ENCODE measurements at places on chromosomes 1 and 21.

- no peak for DNase-seq
Observed at GRCh38 chr1:78005755-78006154, 1.0 kb downstream of the DNAJB4 start.

- DNase-seq, result no peak
Observed at GRCh38 chr1:206826394-206826793, 39.0 kb upstream of the IL20 start.

DNA sequence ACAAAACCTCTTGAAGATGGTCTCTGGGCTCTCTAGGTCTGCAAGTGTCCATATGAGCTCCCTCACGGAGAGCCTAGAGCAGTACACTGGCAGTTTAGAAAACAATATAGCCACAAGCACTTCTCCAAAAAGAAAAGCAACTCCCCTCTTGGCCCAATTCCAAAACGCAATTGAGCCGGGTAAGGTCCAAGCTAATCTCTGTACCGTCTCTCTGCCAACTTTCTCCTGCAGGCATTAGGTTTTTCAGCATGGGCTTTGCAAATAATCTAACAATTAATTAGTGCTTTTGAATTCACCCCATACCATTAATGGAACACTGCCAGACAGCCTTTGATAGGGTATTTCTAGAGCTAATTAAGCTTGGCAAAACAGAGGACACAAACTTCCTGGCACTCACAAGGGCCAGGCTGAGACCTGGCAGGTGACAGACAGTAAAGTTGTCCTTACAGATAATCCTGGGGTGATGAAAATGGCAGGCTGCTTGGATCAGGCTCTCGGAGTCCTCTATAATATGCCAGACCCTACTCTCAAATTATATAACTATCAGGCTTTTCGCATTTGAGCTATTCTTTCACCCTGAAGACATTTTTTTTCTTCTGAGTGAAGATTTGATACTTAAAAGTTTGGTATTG lies 39.8 kb downstream of the TGFBR3 start:
- DNase-seq, result no peak

DNA sequence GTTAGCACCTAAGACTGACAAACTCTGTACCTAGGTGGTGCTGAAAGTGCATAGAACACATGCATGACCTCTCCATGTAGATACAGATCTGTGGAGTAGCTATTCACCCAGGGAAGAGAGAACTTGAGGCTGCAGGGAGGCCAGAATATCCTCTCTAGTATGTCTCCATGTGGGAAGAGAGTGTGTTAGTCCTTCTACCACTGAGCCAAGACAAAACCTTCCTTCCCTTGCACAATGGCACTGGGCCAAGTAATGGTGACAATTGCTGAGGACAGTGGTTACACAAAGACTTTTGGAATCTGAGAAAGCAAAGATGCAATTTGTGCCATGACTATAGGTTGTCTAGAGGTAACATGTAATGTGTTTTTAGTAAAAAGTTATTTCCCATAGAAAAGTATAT lies 52.3 kb downstream of the C1orf198 start:
- DNase-seq, result no peak

DNA sequence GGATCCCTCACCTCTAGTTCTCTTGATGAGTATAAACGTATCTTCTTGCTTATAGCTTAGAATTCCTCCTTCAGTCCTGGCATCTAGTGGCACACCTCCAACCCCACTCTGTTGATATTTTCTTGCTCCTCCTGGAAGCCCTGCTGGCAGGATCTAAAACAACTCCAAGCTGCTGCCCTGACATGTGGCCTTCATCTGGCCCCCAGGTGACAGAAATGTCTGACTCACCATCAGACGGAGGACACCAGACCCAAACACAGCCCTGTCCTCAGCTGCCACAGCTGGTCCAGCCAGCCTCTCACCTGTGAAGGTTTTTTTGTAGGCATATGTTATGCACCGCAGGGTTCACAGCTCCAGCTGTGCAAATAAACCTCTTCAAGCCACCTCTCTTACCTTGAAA lies 53.4 kb downstream of the KRTAP19-8 start:
- DNase-seq, result no peak

DNA sequence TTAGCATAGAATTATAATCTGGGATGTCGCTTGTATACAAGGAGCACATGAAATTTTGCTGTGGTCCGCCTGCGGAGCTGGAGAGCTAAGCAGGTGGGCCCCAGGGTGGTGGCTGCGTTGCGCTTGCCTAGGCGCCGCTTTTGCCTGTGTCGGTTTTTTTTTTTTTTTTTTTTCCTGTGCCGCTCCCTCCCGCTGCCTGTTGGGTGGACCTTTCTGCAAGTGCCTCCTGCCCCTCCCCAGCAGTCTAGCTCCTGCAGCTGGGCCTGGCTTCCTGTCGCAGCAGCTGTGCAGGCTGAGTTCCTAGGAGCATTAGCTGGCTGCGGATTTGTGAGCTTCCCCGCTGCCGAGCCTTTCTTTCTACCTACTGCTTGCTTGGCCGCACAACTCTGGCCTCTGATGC lies 20.6 kb downstream of the PYHIN1 start:
- no peak for DNase-seq

- no peak for DNase-seq
Observed at GRCh38 chr1:180268556-180269075, 38.6 kb downstream of the LHX4 start.

DNA sequence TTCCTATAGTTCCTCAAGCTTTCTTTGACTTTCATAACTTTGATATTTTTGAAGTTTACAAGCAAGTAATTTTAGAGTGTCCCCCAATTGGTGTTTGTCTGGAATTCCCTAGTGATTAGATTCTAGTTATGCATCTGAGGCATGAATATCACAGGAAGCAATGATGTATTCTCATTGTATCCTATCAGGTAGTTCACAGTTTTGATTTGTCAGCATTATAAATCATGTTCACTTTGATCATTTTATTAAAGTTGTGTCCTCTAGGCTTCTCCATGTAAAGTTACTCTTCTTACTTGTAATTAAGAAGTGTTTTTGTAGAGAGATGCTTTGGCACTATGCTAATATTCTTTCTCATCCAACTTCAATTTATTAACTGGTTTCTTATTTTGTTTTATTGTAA lies 53.0 kb downstream of the TYW3 start:
- DNase-seq, result no peak

- no peak for DNase-seq
Observed at GRCh38 chr1:165828669-165829329, 1.4 kb downstream of the UCK2 start.

DNA sequence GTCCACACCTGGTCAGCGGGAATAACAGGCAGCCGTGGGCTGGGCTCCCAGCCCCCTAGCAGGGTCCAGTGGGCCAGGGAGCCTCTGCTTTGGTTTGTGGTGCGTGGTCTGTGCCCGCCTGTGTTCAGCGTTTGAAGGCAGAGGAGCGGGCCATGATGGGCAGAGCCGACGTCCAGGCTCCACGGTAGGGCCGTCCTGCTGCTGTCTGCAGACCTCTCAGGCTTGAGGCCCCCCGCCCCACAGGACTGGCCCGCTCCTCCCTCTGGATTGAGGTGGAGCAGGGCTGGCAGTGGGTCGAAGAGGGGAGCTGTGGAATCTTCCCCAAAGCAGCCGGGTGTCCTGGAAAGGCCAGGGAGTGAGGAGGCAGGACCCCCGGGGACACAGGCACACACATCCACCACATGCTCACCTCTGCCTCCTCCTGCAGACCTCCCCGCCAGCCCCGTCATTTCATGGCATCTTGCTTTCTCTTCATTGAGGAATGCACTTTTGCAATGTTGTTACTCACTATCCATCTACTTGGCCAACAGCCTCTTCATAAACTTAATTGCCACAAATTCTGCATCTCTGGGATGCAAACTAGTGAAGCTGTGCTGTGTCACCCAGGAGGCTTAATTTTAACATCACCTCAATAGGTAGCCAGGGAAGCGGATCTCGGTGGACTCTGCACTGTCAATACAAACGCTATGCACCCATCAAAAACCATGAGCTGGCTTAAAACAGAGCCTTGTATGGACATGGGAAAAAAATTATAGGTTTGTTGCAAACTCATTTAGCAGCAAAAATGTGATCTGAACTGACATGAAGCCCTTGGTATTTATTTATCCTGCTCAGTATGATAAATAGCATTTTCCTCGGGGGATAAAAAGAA lies 85.9 kb downstream of the PDE9A start:
- no peak for DNase-seq

GRCh38 chr1:187266051-187266450 lies 437.3 kb downstream of the PLA2G4A start:
- DNase-seq, result no peak

DNA sequence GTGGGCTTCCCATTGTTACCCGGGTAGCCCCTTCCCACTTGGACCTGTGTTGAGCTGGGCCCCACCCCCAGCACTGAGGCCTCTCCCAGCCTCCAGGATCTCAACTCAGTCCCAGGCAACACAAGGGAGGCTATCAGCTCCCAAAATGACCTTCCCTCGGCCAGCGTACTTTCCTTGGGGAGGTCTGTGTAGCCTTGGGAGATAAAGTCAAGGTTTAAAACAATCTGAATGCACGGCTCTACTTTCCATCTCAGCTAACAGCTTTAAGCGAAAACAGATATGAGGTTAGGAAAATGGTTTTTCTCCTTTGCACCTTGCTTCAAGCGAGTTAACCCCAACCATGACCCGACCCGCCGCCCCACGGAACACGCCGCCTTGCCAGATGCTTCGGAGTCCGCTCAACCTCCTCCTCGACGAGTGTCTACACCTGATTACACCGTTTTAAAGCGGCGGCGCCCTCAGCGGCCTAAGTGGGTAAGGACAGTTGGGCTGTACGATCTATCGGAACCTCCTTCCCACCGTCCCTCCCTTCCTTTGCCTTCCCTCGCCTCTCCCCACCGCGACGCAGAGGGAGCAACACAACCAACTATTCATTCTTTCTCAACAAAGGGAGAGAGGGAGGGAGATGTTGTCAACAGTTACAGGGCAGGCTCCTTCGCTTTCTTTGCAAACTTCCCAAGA lies 1.1 kb downstream of the BCAR3 start:
- no peak for DNase-seq

GRCh38 chr1:84181350-84182005 lies 37.4 kb downstream of the PRKACB start:
- no peak for DNase-seq

- DNase-seq, result no peak
Observed at GRCh38 chr1:16164213-16165072, 8.6 kb upstream of the EPHA2 start.

DNA sequence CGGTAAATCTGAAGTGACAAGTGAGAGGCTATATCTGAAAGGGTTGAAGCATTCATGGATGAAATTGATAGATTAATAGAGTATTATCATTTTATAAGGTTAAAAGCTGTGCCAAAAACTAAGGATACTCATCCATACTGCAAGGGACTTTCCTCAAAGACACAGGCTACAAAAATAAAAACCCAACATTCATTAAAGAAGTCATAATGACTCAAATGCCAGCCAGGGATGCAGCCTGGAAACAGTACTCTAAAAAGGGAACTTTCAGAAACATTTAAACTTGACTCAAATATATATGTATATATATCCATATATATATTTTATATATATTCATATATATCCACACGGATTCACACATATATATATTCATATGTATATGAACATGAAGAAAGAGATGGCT lies 1.1 kb upstream of the TIAM1 start:
- no peak for DNase-seq

GRCh38 chr1:183023146-183023600 lies at the start of gene LAMC1:
TSS of gene LAMC1 (plus strand) at chr1:183023420. CDS start at chr1:183023717, 297 bp downstream.
- no peak for DNase-seq

DNA sequence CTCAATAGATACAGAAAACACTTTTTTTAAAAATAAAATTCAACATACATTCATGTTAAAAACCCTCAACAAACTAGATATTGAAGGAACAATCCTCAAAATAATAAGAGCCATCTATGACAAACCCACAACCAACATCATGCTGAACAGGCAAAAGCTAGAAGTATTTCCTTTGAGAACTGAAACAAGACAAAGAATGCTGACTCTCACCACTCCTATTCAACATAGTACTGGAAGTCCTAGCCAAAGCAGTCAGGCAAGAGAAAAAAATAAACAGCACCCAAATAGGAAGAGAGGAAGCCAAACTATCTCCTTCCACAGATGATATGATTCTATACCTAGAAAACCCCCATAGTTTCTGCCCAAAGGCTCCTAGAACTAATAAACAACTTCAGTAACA lies 46.2 kb upstream of the IVNS1ABP start:
- DNase-seq, result no peak

- DNase-seq, result no peak
Observed at GRCh38 chr1:28509705-28510272, 3.9 kb downstream of the RCC1 start.

GRCh38 chr1:62247391-62248168 lies 52.9 kb downstream of the L1TD1 start:
- no peak for DNase-seq

- no peak for DNase-seq
Observed at GRCh38 chr1:43914576-43915525, 18.8 kb upstream of the ARTN start.

GRCh38 chr1:116332451-116332850 lies 40.6 kb upstream of the ATP1A1 start:
- no peak for DNase-seq

DNA sequence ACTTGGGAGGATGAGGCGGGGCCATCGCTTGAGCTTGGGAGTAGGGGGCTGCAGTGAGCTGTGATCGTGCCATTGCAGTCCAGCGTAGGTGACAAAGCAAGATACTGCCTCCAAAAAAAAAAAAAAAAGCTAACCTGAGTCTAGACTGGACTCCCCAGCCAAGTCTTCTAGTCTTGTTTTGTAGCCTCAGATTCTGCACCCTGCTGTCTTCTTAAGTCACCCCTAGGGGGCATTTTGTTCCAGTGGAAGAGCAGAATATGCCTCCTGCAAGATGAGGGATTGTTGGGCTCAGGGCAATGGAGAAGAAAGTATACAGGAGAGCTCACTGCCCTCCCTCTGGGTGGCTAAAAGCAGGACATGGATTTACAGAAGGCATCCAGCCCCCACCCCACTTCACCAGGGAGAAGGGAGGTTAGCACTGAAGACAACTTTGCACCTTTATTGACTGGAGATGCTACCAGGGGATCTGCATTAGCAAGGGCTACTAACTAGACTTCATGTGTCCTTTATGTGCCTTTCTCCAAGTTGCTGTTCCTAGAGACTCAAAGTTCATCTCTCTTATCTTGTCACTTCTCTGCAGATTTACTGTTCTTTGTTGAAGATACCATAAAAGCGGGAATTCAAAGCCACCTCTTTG lies 15.3 kb upstream of the RNF187 start:
- DNase-seq, result peak; percentile 42

GRCh38 chr1:212954514-212954913 lies 4.2 kb downstream of the VASH2 start:
- DNase-seq, result no peak

GRCh38 chr1:216908126-216908525 lies 184.9 kb upstream of the ESRRG start:
- DNase-seq, result no peak

GRCh38 chr1:117060441-117061317 lies 553 bp downstream of the TTF2 start:
- DNase-seq, result peak; percentile 28

GRCh38 chr1:27102134-27102706 lies 52.7 kb downstream of the SLC9A1 start:
- DNase-seq, result no peak

- no peak for DNase-seq
Observed at GRCh38 chr1:78177708-78178270, 132.0 kb downstream of the GIPC2 start.

GRCh38 chr1:54857746-54858561 lies 29.0 kb downstream of the DHCR24 start:
- DNase-seq, result no peak

Measured in CD4-positive, alpha-beta T cell treated with Interleukin-4 for 4 hours (primary cell).